ENCODE measurements at places on chromosomes 5 and 9.

DNA sequence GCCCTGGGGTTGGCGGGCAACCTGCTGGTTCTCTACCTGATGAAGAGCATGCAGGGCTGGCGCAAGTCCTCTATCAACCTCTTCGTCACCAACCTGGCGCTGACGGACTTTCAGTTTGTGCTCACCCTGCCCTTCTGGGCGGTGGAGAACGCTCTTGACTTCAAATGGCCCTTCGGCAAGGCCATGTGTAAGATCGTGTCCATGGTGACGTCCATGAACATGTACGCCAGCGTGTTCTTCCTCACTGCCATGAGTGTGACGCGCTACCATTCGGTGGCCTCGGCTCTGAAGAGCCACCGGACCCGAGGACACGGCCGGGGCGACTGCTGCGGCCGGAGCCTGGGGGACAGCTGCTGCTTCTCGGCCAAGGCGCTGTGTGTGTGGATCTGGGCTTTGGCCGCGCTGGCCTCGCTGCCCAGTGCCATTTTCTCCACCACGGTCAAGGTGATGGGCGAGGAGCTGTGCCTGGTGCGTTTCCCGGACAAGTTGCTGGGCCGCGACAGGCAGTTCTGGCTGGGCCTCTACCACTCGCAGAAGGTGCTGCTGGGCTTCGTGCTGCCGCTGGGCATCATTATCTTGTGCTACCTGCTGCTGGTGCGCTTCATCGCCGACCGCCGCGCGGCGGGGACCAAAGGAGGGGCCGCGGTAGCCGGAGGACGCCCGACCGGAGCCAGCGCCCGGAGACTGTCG lies 976 bp downstream of the RXFP3 start:
- no peak for DNase-seq

DNA sequence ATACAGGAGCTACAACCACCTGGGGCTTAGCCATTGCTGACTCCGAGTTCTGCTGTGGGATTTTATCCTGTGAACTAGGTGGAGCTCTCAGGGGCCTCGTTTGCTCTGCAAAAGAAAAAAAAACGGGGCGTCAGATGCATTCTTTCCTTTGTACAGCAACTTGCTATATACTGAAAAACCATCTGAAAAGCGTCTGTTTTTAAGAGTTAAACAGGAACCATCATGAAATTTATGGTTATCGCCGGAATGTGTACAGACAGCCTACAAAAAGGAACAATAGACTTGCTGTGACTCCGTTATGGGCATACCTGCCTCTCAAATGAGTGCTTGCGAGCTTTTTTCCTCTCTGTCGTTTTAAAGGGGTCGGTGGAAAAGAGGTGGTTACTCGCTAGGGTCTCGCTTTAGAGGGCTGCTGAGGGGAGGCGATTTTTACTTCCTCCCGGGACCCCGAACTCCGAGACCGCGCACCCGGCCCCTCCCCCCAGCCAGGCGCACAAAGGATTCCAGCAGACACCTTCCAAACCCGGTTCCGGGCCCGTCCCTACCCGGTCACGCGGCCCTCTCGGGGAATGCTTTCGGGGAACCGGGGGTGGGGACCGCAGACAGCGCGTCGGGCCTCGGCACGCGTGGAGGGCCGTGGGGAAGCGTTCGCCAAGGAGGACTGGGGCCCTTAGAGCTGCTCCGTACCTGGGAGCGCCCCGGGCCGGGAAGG lies 826 bp downstream of the PAIP1 start:
- peak; percentile 44 for DNase-seq

GRCh38 chr9:87040410-87041009 lies 93.2 kb upstream of the GAS1 start:
- DNase-seq = no peak

DNA sequence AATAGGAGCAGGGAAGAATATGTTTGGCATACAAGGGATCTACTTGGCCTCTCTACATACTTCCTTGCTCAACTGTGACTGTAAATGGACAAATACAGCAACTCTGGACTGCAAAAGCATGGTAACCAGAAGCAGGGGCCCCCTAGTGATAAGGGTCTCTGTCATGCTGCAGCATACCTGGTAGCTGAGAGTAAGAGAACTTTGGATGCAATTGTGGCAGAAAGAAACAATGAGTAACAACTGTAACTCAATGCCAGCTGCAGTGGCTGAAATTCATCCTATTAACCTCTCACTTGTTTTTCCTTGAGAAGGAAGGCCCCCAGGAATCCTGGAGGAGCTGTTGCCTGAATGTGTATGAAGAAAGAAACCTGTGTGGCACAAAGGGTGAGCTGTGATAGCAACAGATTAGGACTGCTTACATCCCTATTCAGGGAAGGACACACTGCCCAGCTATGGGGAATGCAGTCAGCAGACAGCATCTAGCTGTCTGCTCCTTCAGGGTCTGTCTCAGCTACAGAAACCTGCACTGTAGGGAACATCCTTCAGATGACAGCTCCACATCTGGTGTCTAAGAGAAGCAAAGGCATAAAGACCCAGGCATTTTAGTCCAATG lies 468.1 kb upstream of the ACTBL2 start:
- no peak for DNase-seq

Measured in stimulated activated CD4-positive, alpha-beta T cell treated with anti-CD3 and anti-CD28 coated beads, Interleukin-1b, Interleukin-23, amount 100 ng/mL, for 48 hours (primary cell).